Stimulated activated CD8-positive, alpha-beta memory T cell treated with anti-CD3 and anti-CD28 coated beads, Interleukin-4, amount 100 ng/mL, for 1 hour (primary cell): ENCODE measurements at places on chromosomes 13 and 19.

DNA sequence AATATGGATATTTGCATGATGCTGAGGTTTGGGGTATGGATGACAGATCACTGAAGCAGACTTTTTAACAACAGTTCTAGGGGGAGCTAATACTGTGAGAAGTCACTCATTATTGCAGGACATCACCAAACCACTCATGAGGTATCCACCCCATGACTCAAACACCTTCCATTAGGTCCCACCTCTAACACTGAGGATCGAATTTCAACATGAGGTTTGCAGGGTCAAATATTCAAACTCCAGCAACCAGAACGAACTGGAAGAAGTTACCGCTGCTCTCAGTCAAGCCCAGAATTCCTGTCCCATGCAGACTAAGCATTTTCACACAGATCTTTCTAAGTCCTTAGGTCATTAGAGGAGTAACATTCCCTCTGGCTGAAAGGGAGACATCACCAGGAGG lies 758.9 kb downstream of the UQCRFS1 start:
- DNase-seq, result no peak

- DNase-seq, result no peak
Observed at GRCh38 chr19:30718707-30719106, 346.5 kb downstream of the ZNF536 start.

DNA sequence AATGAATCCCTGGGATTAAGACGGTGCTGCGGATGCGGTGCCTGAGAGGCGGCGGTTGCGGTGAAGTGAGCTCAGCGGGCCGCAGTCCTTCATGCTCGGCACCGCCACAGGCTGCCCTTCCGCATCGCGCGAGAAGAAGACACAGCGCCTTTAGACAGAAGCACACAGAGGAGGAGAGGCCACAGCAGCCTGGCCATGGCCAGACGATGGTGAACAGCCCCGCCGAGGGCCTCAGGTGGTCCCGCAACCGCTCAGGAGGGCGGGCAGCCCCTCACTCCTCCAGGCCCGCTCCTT lies 459.2 kb downstream of the MYO16 start:
- no peak for DNase-seq

GRCh38 chr19:16376649-16377048 lies 52.0 kb downstream of the KLF2 start:
- DNase-seq, result no peak

DNA sequence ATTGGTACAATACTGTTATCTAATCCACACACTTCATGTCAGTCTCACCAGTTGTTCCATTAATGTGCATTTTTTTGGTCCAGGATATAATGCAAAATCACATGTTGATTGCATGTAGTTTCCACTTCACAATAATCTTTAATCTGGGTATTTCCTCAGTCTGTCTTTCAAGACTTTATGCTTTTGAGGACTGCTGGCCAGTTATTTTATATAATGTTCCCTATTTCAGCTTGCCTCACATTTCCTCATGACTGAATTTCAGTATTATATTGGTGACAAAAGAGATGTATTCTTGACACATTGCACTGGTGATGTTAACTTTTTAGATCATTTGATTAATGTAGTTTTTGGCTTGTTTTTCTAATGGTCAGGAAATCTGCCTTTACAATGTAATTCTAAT lies 368.3 kb downstream of the IRS2 start:
- no peak for DNase-seq

DNA sequence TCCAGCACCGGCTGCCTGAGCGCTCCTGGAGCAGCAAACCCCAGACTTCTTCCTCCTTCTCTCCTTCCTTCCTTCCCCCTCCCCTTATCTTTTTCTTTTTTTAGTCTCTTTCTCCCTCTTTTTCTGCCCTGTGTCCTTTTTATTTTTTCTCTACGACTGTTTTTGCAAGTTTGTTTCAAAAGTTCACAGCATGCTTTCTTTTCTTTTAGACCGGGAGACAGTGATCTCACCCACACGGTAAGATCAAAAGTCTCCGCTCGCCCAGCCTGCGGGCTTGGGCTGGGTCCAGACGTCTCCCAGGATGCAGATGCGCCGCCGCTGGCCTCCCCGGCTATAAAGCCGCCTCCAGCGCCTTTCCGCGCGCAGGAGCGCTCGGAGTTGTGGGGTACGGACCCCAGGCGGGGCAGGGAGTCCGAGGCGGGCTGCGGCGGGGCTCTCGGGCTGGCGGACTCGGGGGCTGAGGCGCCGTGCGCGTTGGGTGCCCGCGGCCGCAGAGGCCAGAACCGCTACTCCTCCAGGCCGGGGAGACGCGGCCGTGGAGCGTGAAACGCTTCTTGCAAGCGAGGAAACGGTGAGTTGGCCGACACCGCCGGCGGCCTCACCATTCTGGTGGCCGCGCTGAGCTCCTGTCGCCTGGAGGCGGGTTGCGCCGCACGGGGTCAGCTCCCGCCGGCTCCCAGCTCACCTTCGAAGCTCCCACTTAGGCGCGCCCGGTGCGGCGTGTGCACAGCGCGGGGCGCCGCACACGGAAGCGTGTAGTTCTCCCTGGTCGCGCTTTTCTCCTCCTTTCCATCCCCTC lies 2.0 kb upstream of the TSHZ3 start:
- no peak for DNase-seq

DNA sequence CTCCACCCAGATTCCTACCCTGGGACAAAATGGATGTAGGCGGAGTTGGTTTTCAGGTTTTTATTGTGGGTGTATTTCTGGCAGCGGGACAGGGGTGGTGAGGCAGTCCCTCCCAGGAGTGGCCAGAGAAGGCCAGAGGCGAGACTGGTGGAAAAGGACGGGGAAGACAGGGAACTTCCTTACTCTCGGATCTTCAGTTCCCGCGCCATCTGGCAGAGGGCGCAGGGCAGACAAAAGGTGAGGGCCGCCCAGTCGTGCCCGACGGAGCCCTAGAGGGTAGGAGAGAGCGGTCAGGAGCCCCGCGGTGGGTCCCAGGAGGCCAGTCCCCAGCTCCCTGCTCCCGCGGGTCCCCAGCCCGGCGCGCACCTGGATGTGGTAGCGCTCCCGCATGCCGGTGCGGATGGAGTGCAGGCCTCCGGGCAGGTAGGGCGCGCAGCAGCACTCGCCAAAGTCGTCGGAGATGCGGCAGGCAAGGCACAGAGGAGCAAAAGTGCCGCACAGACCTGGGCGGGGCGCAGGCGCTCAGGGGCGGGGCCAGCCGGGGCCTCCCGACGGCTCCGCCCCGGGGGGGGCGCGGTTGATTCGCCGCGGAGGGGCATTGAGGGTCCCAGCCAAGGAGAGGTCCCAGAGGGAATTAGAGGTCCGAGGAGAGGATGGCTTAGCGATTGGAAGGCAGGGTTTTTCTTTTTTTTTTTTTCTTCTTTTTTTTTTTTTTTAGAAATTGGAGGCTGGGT lies 3.0 kb downstream of the CNFN start:
- DNase-seq, result peak; percentile 35
